Sciatic nerve (tissue), 2 donors: ENCODE measurements at places on chromosomes 3 and 15. TPM values are rescaled to one million over a fixed set of nuclear protein-coding genes. Genes with fewer than 3 reads are reported as not detected.

Gene RARRES1
- total RNA-seq: 264 TPM

Gene NDUFB5
- total RNA-seq: 61.8 TPM

Gene MYO5C
- 16.3 TPM for total RNA-seq

Gene EPHB1
- total RNA-seq: 6.6 TPM

Gene LYZL4
- total RNA-seq: not detected

Gene FGD5
- 57.4 TPM for total RNA-seq

Gene AVEN
- 11.4 TPM for total RNA-seq

Gene LCTL
- 19.6 TPM for total RNA-seq

Gene KBTBD12
- total RNA-seq: 1.1 TPM

Gene SCN11A
- 0.71 TPM for total RNA-seq

Gene TTLL13
- 0.71 TPM for total RNA-seq

Gene CMSS1
- 26.7 TPM for total RNA-seq

Gene CD200
- 23.8 TPM for total RNA-seq

Gene CASR
- not detected for total RNA-seq

Gene SCAANT1
- not detected for total RNA-seq

Gene DPPA4
- not detected for total RNA-seq

Gene EFCAB12
- 0.40 TPM for total RNA-seq

Gene ZNF860
- total RNA-seq: 0.89 TPM

Gene CYP8B1
- not detected for total RNA-seq

Gene SLC12A1
- not detected for total RNA-seq

Gene UBAP1L
- total RNA-seq: 13.4 TPM

Gene AADACL2
- total RNA-seq: not detected

Gene SLC27A2
- 0.36 TPM for total RNA-seq

Gene THAP10
- 3.4 TPM for total RNA-seq

Gene IL17RD
- total RNA-seq: 14.8 TPM

Gene LEKR1
- 1.9 TPM for total RNA-seq

Gene DZIP3
- total RNA-seq: 19.8 TPM

Gene MYRIP
- 8.4 TPM for total RNA-seq

Gene ZDHHC23
- 9.6 TPM for total RNA-seq

Gene SLC2A2
- total RNA-seq: not detected

Gene FGF12
- 3.2 TPM for total RNA-seq

Gene KBTBD13
- 0.27 TPM for total RNA-seq

Gene XIRP1
- 0.04 TPM for total RNA-seq

Gene CYP1A1
- total RNA-seq: 0.18 TPM
